ENCODE measurements at places on chromosomes 1 and 21.

- no peak for DNase-seq
Observed at GRCh38 chr1:245370905-245371581, 216.3 kb downstream of the KIF26B start.

DNA sequence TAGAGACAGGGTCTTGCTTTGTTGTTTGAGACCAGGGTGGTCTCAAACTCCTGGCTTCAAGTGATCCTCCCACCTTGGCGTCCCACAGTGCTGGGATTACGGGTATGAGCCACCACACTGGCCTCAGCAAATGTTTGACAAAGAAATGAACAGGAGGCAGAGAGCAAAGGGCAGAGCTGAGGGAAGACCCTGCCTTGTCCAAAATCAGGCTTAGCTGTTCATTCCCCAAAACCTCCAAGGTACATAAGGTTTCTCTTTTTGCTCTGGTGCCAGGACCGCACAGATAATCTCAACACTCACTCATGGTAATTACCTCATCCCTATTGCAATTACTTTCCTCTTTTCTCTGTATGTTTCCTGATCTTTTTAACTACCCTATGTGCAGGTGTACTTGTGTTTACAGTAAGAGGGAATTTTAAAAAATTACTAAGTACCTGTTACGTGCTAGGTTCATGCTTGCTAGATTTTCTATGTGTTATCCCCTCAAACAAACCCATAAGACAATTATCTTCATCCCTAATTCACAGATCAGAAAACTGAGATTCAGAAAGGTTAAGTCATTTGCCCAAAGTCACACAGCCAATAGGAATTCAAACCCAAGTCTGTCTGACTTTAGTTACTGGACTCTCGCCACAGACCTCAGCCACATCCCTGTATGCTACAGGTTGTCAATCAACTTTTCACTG lies 11.5 kb downstream of the ASAP3 start:
- DNase-seq: no peak

- DNase-seq: no peak
Observed at GRCh38 chr1:119569095-119569494, 62.1 kb downstream of the HSD3B1 start.

DNA sequence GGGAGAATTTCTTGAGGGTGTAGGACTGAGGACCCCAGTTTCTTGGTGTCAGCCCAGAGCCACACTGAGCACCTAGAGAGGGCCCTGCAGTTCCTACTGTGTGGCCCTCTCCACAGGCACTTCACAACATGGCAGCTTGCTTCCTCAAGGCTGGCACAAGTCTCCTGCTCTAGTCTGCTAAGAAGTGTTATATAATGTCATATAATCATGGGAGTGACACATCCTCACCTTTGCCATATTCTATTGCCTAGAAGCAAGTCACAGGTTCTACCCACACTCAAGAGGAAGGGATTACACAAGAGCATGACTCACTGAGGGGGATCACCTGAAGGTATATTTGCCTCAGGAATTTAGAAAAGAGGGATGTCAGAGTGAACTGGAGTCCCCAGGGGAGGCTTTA lies 5.5 kb upstream of the SNX27 start:
- DNase-seq: no peak

DNA sequence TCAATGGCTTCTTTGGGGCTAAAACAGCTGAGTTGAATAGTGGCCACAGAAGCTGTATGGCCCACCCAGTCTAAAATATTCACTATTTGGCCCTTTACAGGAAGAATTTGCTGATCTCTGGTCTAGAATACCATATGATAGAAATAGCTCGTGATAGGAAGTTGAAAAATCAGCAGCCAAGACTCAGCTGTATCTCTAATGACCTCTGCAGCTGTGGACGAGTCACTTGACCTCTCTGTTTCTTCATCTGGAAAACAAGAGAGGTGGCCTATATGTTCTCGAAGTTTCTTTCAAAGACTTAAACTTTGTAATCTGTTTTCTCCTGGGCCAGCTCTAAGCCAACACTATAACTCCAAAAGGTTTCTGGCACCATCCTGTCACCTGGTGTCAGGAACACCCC lies 129.2 kb downstream of the ZBTB18 start:
- no peak for DNase-seq

GRCh38 chr1:151472856-151473731 lies 13.8 kb upstream of the POGZ start:
- DNase-seq: no peak

DNA sequence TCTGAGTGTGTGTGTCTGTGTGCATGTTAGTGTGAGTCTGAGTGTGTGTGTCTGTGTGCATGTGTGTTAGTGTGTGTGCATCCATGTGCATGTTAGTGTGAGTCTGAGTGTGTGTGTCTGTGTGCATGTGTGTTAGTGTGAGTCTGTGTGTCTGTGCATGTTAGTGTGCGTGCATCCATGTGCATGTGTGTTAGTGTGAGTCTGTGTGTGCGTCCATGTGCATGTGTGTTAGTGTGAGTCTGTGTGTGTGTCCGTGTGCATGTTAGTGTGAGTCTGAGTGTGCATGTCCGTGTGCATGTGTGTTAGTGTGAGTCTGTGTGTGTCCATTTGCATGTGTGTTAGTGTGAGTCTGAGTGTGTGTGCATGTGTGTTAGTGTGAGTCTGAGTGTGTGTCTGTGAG lies 76.6 kb upstream of the ACTRT2 start:
- DNase-seq: no peak

DNA sequence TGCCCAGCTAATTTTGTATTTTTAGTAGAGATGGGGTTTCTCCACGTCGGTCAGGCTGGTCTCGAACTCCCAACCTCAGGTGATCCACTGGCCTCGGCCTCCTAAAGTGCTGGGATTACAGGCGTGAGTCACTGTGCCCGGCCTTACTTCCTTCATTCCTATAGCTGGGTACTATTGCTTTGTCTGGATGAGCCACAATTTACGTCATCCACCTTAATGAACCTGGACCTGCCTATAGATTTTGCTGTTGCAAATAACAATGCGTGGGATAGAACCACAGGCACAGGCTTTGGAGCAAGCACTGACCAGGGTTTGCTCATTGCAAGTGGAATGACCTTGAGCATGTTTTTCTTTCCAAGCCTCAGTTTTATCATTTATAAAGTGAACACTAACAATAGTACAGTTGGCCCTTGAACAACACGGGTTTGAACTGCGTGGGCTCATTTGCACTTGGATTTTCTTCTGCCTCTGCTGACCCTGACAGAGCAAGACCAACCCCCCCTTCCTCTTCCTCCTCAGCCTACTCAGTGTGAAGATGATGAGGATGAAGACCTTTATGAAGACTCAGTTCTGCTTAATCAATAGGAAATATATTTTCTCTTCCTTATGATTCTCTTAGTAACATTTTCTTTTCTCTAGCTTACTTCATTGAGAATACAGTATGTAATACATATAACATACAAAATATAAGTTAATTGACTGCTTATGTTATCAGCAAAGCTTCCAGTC lies 33.3 kb upstream of the BECN2 start:
- DNase-seq: no peak

DNA sequence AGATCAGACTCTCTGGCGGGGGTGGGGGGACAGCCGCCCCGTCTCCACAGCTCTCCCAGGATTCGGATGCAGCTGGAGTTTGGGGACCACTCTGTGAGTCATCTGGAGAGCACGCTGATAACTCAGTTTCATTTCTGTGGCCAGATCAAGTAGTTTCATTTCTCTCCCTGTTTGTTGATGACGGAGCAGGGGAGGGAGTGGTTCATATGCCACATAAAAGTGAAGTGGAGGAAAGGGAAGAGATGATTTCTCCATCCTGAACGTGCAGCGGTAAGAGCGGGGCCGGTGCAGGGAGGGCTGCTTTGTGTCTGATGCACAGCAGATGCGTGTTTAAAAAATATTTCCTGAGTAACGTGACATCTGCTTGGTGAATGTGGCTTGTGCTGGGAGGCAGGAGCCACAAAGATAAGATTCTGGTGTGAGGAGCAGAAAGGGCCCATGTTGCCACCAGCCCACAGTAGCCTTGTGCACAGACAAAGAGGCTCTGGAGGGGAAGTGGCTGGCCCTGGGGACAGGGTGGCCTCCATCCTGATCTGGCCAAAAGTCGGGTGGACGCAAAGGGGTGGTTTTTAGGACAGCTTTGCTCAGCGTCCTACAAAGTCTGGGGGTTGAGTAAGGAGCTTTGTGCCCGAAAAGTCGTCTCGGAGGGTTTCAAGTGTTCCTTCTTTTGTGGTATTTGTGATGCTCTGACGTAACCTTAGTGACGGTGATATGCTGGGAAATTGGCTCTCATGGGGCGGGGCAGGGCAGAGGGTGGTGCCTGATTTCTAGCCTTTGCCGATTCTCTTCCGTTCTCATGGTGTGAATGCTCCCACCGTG lies at the start of gene MX2:
MX2 (plus strand) TSS at position 242 of the 819 bp plus-strand sequence. CDS start 14,880 bp downstream, outside the sequence.
- peak; percentile 70 for DNase-seq

DNA sequence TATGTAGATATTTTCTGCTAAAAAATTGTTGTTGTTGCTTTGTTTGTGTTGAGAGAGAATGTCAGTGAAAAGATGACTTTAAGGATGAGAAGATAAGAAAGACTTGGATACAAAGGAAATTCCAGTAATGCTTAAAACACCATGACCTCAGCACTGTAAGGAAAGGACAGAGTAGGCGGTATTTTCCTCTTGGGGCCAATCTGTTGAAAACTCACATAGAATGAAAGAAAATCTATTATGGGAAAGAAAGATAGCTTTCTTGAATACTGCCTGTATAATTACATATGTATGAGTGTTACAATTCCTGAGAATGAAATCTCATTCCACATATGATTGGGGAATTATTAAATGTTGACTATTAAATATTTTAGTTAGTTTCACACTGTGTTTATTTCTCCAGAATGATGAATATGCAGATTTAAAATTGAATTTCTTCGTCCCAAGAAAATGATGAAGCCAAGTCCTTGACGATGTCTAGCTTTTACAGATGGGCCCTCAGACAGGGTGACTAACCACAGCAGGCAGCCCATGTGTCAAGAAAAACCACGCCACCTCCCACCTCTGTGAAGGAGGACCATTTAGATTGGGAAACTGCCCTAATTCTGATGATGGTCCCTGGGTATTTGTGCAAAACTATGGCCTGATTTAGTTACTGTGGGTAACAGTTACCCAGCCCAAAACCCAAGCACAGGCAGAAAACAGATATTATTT lies 49.7 kb upstream of the LMO4 start:
- no peak for DNase-seq

DNA sequence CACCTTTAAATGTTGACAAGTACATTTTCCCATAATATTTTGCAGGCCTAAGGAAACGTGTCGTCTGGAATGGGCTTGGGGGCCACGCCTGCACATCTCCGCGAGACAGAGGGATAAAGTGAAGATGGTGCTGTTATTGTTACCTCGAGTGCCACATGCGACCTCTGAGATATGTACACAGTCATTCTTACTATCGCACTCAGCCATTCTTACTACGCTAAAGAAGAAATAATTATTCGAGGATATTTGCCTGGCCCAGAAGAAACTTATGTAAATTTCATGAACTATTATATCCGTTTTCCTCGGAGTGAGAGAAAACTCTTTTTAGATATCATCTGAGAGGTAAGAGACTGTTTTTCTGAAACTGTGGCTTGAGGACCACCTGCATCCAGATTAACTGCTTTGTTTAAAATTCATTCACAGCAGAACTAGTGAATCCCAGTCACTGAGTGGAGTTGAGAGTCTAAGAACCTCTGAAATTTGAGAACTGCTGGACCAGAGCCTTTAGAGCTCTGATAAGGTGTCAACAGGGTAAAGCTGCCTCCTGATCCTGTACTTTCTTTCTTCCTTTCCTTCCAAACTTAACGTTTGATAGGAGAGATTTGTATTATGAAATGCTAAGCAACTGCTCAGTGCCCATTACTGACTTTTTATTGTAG lies 811 bp downstream of the EXO1 start:
- DNase-seq: no peak

GRCh38 chr1:228753287-228753686 lies 18.0 kb downstream of the RHOU start:
- DNase-seq: no peak

- no peak for DNase-seq
Observed at GRCh38 chr1:89832496-89833127, 11.8 kb downstream of the LRRC8D start.

- DNase-seq: no peak
Observed at GRCh38 chr21:17438635-17439034, 74.2 kb upstream of the CXADR start.

- DNase-seq: no peak
Observed at GRCh38 chr1:56255516-56256152, 323.7 kb downstream of the PLPP3 start.

- no peak for DNase-seq
Observed at GRCh38 chr1:235013512-235013911, 115.1 kb downstream of the TOMM20 start.

- no peak for DNase-seq
Observed at GRCh38 chr1:53447413-53447812, 11.8 kb upstream of the DMRTB1 start.

GRCh38 chr1:104629589-104629988 lies 879.9 kb downstream of the AMY1C start:
- no peak for DNase-seq

DNA sequence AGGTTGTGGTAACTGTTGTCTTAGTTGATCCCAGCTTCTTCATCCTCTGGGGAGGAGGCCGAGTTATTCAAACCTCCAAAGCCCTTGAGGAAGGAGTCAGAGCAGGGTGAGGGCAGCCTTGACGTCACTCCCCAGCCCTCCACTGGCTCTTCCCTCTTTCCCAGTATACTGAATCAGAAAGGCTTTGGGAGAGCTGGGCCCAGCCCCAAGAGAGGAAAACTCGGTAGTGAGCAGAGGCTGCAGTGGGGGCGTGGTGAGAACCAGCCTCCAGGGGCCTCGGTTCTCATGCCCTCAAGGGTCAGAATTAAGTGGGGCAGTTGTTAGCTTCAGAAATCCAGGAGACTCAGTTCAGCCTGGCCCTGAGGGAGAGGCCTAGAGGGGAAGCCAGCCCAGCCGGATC lies 1.8 kb upstream of the GJA4 start:
- DNase-seq: no peak

GRCh38 chr1:179038528-179039281 lies 13.0 kb downstream of the FAM20B start:
- DNase-seq: no peak

- no peak for DNase-seq
Observed at GRCh38 chr1:7334475-7335035, 436.5 kb upstream of the VAMP3 start.

DNA sequence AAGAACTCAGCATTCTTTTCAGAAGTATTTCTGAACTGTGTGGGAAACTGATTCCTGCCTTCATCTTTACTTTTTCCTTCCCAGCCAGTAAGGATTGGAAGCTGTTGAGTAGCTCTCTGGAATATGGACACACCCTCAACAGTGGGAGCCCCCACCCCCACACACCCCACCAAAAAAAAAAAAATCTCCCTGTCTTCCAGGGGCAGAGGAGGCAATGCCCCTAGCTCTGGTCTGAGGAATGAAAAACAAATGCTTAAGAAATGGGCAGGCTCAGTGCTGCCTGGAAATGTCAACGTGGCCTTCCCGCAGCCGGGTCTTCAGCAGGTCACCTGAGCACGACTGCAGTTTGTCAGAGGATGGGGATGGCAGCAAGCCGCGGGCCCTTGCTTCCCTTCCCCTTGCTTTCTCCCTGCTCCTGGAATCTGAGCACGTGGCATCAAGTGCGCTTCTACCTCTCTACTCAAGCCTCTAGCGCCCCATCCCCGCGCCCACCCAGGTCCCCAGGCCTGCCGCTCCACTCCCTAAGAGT lies 479 bp downstream of the RGS16 start:
- no peak for DNase-seq
